ENCODE measurements at places on chromosomes 1 and 21.

- no peak for DNase-seq
Observed at GRCh38 chr1:81174811-81175476, 625.8 kb upstream of the ADGRL2 start.

DNA sequence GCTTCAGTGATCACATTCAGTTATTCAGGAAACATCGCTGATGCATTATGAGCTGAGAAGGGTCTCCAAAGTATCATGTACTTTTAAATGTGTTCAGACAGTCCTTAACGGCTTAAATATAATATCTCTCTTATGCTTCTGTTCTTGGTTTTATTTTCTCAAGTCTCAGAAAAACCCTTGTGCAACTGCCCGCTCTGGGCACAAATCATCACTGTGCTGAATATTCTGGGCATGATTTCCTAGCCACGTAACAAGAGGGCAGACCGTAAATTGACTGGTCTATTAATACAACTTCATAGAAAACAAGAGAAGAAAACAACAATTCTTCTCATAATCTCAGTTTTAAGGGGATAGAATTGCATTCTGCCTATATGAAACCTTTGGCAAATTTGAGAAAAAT lies 96.5 kb upstream of the EXO1 start:
- DNase-seq, result no peak

DNA sequence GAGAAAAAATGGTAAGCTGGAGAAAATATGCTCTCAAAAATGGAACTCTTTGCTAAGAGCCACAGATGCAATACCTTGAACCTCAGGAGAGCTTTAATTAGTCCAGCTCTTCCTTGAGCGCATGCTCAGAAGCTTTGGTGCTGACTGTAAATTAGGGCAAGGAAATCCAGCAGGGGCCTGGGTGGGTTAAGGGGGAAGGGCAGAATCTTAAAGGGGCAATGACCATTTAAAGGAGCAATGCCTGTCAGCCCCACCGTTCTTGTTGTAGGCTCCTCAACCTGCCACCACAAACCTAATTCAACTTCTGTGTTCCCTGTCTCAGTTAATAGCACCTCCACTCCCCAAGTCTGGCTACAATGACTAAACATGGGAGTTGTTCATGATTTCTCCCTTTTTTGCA lies 6.8 kb upstream of the SLC22A15 start:
- DNase-seq, result no peak

DNA sequence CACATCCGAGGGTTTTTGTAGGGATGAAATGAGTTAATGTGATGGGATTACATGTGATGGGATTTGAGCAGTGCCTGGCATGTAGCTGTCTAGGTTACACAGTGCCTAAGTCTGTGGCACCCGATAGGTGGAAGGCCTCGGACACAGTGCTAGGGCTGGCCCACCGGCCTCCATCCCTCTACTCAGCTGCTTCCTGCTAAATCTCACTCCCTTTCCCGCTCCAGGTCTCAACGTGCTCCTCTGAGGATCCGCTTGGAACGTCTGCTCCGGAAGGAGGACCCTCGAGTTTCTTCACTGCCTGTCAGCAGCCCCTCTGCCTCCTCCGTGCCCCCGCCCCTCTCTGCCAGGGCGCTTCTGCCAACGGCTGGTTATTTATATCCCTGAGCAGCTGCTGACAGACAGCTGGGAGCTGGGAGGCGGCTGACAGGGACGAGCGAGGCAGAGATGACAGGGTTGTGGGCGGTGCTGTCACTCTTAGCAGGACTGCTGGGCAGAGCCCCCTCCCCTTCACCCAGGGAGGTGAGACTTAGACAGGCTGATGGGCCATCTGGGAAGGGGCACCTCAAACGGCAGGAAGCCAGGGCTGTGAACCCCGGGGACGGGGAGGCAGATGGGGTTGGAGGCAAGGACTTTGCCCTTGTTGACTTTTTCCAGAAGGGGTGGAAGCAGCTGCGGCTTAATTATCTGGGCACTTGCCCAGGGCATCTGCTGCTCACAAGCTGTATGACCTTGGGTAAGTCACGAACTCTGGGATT lies 26.6 kb upstream of the LRRN2 start:
- no peak for DNase-seq

GRCh38 chr1:234906654-234907053 lies 222.0 kb downstream of the TOMM20 start:
- DNase-seq, result no peak

- DNase-seq, result no peak
Observed at GRCh38 chr21:35801391-35801790, 258.9 kb downstream of the SETD4 start.

DNA sequence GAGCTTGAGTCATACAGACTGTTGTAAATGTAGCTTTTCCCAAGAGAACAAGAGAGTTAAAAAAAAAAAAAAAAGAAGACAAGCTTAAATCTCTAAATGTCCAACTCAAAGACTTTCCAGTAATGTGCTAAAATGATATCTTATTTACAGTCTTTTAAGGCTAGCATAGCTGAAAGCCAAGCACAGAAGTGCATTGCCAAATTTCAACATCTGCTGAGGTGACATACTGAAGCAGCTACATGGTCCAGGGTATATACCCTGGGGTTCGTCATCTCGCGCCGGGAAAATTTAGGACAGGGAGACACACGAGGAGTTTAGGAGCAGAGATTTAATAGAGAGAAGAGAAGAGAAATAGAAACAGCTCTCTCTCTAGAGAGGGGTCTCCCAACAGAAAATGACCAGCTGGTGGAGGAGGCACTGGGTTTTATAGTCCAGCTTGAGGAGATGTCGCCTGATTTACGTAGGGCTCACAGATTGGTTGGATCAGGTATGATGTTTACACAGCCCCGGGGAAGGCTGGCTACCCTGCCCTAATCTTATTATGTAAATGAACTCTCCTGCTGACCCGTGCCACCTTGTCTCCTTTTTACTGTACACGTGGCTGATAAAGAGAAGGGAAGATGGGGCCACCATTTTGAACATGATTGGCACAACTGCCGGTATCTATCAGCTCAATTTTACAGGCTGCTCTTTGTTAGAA lies 172.7 kb downstream of the TRIM33 start:
- DNase-seq, result no peak

- DNase-seq, result no peak
Observed at GRCh38 chr1:44784094-44785028, 3.6 kb downstream of the BEST4 start.

DNA sequence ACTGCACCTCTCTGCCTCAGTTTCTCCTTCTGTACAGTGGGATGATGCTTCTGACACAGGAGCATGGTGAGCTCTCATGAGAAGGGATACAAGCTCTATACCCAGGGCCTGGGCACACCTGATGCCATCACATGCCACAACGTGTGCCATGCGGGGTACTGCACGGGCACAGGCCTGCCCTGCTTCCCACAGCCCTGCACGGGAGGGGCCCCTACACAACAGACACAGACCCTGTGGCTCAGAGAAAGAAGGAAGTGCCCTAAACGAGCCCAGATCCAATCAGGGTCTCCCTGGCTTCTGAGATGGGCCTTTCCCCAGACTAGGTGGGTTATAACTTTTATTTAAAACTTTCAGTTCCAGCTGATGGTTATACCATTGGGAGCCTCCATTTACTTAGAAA lies 24.6 kb downstream of the C2CD2 start:
- DNase-seq, result no peak

DNA sequence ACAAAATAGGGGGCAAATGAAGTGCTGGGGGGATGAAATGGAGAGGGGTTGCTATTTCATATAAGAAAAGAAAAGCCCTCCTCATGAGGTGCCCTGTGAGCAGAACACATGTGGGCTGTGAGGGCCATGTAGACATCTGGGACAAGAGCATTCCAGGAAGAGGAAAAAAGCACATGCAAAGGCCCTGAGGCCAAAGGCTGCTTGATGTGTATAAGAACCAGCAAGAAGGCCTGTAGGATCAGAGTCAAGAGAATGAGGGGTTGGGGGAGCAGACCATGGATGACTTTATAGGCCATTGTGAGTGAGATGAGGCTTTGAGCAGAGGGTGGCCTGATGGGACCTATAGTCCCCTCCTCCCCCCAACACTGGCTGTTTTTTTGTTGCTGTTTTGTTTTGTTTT lies 7.7 kb upstream of the RAB4A start:
- no peak for DNase-seq

DNA sequence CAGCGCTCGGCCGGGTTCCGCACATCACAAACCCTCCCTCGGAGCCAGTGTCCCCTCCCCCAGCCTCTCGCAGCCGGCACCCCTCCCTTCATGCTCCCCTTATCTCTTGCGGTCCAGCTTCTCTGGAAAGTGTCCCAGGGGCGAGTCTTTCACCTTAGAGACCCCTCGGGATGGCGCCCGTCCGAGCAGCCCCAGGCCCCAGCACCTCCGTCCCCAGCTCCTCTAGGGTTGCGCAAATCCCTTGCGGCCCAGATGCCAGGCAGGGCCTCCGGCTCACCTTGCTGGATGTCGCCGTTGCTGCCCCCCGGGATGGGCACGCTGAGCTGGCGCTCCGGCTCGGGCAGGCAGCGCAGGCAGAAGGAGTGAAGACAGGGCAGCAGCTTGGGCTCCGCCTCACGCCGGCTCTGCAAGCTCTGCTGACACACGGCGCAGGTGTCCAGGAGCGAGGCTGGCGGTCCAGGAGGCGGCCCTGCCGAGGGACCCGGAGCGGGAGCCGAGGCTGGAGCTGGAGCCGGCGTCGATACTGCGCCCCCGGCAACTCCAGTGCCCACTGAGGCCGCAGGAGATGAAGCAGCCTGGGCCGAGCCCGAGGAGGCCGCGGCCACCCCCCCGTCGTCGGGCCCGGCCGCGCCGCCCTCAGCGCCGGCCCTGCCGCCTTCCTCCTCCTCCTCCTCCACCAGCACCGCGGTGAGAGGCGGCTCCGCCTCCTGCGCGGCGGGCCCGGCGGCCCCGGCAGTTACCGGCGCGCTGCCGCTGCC lies 550 bp downstream of the TRIM33 start:
- DNase-seq, result no peak

GRCh38 chr1:222539951-222540597 lies 7.8 kb downstream of the HHIPL2 start:
- DNase-seq, result no peak

DNA sequence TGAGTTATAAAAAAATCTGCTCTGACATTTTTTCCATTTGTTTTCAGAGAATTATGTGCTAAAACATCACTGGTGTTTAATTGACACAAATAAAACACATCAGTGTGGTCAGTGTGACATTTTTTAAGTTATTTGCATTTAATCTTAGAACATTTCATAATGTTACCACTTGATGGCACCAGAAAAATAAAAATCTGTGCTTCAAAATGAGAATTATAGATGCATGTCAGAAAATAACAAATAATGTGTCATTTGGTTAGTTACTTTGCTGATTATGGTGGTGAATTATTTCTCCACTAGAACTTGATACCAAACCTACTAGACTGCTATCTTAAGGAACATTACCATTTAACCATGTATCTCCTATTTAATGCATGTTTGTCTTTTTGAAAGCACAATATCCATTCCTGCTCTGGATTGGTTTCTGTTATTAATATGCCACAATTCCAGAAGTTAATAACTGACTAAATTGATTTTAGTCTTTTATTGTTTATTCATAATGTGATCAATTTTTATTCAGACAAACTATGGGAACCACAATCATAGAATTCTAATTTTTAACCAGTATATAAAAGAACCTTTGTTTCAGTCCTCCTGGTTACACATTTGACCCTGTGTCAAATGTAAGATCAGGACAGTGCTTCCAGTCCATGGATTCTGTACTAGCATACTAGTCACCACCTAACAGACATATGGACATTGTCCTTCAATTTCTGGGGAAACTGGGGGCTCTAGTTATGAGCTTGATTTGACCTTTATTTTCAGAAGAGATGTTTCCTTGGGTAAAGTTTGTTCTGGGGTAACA lies 81.0 kb downstream of the RPS6KC1 start:
- DNase-seq, result no peak

DNA sequence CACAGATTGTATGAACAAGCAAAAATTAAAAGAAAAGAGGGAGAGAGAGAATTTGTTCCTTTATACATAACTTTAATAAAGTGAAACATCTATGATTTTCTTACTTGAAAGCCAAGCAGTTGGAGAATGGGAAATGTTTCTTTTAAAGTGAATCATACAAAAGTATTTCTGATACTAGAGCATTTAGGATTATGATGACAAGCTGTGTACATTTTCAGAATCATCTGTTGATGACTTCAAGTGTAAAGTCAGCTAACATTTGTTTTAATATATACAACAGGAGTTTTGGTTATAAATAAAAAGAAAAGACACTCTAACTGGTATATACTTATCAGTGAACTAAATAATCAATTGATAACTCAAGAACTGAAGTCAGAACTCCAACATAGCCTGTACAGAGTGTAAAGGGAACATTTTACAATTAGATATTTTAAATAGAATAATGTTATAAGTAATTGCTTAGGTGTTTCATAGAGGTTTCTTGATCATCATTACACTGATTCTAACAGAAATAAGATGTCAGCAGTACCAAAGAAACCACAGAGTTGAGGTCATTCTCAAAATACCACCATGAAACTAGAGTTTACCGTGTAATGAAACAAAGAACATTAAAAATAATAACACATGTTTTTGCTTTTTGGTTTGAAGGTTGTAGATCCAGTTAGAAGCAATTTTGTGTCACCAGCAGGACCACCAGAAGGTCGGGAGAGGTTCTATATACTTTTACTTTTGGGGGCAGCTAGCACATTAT lies 103.4 kb downstream of the COL24A1 start:
- DNase-seq, result no peak

- DNase-seq, result no peak
Observed at GRCh38 chr21:31731056-31731856, 662 bp downstream of the SCAF4 start.

DNA sequence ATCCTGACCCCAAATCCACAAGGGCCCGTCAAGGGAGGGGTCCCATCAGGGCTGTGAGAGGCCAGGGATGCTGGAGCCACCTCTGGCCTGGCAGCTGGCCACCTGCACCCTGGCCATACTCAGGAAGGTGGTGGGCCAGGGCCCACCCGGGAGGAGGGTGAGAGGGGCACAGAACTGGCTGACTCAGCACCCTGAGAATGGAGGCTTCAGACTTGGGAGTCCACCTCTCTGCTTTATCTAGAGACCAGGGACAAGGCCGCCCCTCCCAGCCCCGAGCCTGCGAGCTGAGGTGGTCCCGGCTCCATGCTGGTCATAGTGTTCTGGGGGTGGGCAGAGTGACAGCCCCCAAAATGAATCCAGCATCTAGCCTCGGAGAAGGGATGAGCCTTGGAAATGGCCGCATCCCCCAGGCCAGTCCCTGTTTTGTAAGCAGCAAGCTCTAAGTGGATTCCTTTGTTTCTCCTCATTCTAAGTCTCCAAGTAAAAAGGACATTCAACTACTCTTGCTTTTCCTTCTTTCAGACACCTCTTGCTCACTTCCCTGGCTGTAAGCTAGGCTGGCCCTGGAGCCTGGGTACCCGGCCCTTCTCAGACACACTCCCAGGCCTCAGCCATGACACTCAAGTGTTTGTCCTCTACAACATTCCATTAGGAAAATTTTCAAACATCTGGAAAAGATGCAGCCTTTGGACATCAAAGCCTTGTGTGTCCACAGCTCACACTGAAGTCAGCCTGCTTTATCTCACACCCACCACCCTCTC lies 12.3 kb downstream of the WNT3A start:
- no peak for DNase-seq

DNA sequence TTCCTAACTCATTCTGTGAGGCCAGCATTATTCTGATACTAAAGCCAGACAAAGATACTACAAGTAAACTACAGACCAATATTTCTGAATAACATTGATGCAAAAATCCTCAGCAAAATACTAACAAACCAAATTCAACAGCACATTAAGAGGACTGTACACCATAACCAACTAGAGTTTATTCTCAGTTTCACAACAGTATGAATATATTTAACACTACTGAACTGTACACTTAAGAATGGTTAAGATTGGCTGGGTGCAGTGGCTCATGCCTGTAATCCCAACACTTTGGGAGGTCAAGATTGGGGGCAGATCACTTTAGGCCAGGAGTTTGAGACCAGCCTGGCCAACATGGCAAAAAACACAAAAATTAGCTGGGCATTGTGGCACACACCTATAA lies 77.0 kb downstream of the LBR start:
- DNase-seq, result no peak

Measured in cortex of kidney (tissue), 1 donor.